ENCODE measurements at places on chromosomes 5 and 9.

DNA sequence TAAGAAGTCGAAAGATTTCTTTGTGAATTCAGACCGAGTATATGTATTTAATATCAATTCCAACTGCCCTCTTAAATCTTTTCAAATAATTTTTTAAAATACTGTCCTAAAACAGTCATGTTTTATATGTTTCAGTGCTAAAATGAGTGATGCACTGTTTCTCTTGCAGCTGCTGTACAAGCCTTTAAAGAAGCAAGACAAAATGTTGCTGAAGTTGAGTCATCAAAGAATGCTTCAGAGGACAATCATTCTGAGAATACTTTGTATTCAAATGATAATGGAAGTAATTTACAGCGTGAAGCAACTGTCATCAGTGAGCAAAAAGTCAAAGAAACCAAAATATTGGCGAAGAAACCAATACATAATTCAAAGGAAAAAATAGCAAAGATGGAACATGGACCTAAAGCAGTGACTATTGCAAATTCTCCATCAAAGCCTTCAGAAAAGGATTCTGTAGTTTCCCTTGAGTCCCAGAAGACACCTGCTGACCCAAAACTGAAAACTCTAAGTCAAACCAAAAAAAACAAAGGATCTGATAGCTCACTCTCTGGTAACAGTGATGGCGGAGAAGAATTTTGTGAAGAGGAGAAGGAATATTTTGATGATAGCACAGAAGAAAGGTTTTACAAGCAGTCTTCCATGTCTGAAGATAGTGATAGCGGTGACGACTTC is 58.0 kb downstream of the LOX start:
- DNase-seq: no peak

GRCh38 chr9:5073701-5074100 is 88.6 kb downstream of the JAK2 start:
- no peak for DNase-seq

GRCh38 chr9:91864380-91864779 is 85.6 kb downstream of the ROR2 start:
- no peak for DNase-seq

- DNase-seq: no peak
Measured at GRCh38 chr5:112555691-112556090, 136.6 kb upstream of the EPB41L4A start.

- no peak for DNase-seq
Measured at GRCh38 chr9:90783552-90783951, 18.1 kb upstream of the SYK start.

Data from substantia nigra (tissue), 51 donors.